Adrenal gland (tissue), 19 donors: ENCODE measurements at places on chromosomes 7 and 10. TPM values are rescaled to one million over a fixed set of nuclear protein-coding genes. Genes with fewer than 3 reads are reported as not detected.

Gene C7orf33
- total RNA-seq, result not detected

Gene STX1A
- 5.0 TPM for total RNA-seq

Gene USP54
- 19.1 TPM for total RNA-seq

DNA sequence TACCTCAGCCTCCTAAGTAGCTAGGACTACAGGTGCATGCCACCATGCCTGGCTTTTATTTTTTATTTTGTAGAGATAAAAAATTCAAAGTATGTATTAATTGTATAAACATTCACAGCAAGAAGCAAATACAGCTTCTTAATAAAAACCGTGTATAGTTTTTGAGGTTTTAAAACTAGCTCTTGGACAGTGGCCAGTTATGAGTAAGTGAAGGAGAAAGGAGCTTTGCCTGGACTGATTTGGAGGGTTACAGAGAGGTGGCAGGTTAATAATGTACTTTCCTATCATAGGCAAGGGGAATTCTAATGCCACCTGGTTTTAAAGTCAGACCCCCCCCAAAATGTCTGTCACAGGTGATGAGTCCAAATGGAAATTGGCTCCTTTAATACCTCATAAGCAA, 43.4 kb downstream of the ZNRF2 start:
- DNase-seq, result no peak

DNA sequence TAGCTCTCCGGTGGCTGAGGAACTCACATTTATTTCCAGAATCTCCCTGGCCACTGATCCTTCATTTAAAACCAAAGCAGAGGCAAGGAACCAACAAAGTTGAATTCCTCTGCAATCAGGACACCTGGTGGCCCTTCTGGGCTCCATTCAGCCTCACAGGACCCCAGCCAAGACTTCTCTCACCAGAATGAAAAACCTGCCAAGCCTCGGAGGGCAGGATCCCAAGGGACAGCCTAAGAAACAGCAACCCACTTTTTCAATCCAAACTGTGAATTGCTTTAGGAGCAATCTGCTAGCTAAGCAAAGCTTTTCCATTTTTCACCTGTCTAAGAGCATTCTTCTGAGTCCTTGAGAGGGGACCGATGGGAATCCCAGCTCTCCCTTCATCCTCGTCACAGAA, 34.6 kb downstream of the OAT start:
- DNase-seq, result no peak

DNA sequence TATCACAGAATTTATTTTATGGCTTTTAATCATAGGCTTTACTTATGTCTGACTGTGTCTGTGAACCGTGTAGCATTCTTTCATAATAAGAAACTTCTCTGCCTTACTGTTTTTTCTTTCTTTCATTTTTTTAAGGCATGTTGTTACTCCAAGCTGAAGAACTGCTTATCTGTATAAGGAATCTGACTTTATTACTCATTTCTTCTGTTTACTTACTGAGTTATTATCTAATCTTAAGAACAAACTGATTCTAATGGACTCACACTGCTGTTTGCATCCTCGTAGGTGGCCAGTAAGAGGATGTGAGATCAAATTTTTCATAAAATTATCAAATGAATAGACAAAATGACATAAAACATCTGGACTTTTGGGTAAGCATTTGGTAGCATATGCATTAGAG, 54.7 kb upstream of the DNAJC1 start:
- DNase-seq, result no peak
